ENCODE measurements at places on chromosomes 5 and 9. TPM values are rescaled to one million over a fixed set of nuclear protein-coding genes. Genes with fewer than 3 reads are reported as not detected.
A peak's percentile ranks its signal among the peaks of the same experiment; 100 is the strongest.

Gene DRD1
- 0.03 TPM for polyA plus RNA-seq

DNA sequence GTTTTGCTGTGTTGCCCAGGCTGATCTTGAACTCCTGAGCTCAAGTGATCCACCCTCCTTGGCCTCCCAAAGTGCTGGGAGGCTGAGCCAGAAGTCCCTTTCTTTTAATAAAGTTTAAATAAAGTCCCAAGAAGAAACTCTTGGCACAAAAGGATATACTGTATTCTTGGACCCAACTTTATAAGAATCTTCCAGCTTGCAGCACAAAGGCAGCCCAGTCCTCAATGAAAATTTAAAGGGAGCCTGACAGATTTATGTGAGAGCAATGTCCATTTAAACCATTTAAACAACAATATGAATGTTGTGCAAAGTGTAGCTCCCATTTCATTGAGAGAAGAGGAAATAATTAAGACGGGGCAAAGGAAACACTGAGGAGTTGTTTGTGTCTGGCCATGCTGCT is 217.0 kb downstream of the DOCK8 start:
- no peak for DNase-seq

- no peak for DNase-seq
These were observed 35.0 kb upstream of the RIC1 start for GRCh38 chr9:5593904-5594303.

Gene TLR4
- 6.8 TPM for polyA plus RNA-seq

GRCh38 chr9:84103651-84104377 is 123.2 kb downstream of the RMI1 start:
- DNase-seq, result no peak

DNA sequence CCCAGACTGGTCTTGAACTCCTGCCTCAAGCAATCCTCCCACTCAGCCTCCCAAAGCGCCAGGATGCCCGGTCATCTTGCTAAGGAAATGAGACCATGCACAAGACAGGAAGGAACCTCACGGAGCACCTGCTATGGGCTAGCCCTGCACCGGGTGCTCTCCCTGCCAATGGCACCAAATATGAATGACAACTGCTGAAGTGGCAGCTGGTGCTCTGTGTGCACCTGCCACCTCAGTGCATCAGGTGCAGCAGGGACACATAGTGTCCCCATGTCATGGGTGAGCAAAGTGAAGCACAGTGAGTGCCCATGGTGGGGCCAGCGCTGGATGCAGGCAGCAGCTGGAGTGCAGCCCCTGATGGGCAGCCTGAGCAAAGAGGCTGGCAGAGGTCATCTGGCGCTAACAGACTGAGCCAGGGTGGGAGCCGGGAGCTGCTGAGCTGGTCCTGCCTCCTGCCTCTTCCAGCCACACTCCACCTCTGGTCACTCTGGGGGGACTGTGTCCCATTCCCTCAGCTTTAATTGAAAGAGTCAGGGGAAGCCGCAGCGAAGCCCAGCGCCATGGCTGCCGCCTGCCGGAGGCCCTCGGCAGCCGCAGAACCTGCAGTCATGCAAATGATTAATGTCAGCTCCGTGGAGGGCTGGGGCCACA is 46.4 kb downstream of the BARX1 start:
- DNase-seq, result no peak

GRCh38 chr9:6123416-6123815 is 92.2 kb upstream of the IL33 start:
- no peak for DNase-seq

DNA sequence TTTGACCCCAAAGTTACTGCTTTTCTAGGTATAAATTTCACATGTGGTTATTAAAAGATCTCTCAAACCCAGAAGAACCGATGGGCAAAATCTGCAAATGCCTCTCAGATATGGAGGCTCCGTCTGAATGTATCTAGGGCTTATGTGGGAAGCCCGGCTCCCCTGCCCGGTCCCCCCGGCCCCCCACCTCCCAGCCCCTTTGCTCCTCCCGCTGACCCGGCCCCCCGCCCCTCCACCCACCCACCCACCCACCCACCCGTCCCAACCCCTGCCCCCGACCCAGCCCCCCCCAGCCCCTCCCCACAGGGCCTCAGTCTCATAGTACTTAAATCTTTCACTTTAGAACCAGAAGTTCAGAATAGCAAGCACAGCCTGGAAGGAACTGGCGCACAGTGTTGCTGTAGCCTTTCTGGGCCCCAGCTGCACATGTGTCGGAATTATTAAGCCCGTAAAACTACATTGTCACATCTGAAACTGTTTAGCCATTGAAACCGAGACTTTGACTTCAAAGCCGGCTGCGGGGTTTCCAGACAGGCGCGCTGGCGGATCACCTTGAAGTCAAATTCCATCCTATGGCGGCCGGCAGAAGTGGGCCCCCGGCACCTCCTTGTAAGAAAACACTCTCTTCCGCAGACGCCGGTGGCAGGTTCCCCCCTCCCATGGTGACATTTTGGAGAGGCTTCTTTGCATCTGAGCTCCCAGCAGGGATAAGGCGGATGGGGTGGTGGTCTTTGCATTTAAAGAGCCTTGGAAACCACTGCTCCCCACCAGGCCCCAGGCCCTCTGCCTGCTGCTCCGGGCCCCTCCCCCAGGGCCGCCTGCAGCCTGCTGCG is 12.8 kb downstream of the NKD2 start:
- no peak for DNase-seq

GRCh38 chr5:97548739-97549080 is 365.7 kb upstream of the RIOK2 start:
- DNase-seq, result no peak

DNA sequence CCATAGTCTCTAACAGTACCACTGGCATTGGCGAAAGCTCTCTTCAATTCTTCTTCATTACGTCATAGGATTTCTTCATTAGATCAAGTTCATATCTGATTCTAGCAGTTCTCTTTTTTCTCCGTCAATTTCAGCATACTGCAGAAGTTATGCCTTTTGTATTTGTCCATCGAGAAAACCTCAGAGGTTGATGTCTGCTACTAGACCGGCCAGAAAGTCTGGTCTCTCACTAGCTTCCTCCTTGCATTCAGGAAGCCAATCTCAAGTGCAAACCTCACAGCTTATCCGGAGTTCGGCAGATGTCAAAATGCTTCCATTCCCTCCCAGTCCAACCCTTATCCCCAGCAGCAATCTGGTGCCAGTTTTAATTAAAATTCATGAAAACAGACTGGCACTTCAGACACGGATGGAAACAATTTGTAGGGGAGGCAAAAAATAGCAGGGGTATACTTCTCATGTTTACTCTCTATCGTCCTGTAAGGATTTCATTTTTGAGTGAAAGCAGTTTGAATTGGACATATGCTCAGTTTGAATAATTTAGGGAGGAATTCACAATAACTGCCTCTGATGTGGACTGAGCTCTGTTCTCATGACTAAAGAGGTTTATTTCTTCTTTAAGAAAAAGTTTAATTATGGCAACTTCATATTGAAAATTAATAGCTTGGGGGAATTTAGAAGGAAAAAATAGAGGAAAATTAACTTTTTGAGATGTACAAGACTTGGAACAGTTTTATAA is 56.4 kb upstream of the TMC1 start:
- DNase-seq, result no peak

DNA sequence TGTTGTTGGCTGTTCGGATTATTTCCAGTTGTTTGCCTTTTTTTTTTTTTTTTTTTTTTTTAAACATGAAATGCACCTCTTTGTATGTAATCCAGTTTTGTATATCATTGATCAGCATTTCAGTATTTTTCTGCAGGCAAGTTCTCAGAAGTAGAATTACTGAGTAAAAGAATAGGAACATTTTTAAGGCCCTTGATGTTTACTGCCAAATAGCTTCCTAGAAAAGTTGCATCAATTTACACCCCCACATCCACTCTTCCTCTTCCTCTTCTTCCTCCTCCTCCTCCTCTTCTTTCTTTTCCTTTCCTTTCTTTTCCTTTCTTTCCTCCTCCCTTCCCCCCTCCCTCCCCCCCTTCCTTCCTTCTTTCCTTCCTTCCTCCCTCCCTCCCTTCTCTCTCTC is 69.4 kb upstream of the ENTREP1 start:
- no peak for DNase-seq

Gene KIF27
- polyA plus RNA-seq, result 22.7 TPM

Gene LOX
- polyA plus RNA-seq, result 41.6 TPM

GRCh38 chr9:100856238-100856637 is 172.3 kb upstream of the PLPPR1 start:
- DNase-seq, result no peak

DNA sequence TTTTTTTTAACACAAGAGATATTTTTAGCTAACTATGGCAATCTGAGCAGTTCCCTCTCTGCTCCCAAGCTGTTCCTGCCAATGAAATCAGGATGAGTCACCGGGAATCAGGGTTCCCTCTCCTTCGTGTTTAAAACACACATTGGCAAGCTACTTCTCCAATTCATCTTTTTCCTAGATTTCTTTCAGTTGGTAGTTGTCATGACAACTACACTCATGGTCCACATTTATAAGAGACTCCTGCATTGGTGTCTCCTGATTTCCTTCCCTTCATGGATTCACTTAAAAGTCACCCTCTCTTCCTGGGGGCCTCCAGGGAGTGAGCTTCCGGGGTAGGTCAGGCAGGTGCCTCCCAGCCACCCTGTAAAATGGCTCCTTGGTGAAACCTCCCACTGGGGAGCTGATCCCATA is 72.3 kb upstream of the NIPAL4 start:
- no peak for DNase-seq

GRCh38 chr9:81492710-81493447 is 196.5 kb downstream of the TLE1 start:
- no peak for DNase-seq

DNA sequence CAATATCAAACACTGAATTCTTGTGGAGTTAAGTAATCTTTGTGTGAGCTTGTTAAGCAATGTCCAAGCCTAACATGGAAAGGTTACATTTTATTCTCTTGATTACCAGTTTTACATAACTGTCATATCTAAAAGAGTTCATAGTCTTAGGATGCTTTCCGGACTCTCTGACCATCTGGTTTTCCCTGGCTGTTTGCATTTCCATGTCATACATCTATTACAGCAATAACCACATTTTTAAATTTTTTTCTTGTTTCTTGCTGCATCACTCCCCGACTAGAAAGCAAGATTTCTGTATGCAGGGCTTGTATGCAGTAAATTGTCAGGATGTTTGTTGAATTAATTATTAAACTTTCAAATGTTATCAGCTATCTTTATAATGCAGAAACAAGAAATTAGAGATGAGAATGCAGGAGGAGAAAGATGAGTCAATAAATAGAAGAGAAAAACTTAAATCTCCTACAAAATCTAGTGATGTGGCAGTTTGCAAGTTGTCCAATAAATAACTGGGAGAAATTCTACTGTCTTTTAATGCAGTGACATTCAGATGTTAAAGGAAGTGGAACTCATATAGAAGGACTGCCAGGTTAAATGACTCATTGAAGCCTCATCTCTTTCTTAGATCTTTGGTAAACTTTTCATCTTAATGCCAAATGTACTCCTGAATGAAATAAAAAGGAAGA is 179.6 kb upstream of the SGCD start:
- DNase-seq, result no peak

DNA sequence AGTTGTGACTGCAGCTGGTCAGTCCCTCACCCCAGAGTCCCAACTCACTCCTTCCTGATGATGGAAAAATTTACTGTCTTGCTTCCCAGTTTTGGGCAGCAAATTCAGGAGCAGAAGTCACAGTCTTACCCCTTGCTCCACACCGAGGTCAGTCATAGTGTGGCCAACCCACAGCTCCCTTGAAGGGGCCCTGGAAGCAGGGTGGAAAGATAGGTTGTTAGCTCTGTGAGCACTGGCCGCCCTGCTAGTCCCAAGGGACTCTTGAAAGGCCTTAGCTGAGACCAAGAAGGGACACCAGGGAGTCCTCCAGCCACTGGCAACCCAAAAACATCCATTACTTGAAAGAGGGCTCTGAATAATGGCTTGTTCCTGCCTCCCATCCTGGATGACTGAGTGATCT is 40.0 kb downstream of the GSN start:
- DNase-seq, result no peak

- no peak for DNase-seq
These were observed 41.5 kb downstream of the SPRY4 start for GRCh38 chr5:142283304-142283703.

- DNase-seq, result no peak
These were observed 104.2 kb upstream of the PANK3 start for GRCh38 chr5:168683247-168683926.

DNA sequence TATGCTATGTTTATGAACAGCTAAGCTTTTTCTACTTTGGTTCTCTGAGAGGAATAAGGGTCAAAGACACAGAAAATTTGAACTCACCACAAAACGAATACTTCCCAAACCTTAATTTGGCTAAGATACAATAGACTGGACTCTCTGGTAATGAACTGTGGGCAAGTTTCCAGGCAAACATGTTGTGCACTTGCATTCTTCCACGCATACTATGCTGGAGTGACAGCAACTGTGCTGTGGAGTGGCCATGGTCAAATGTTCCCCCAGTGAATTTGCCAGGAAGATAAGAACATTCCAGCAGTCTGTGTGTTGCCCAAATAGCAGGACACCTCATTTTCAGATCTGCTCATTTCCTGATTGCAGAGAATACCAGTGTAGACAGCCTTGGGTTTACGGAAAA is 275.3 kb upstream of the IL12B start:
- DNase-seq, result no peak

GRCh38 chr5:128857076-128857677 is 108.1 kb upstream of the SLC27A6 start:
- no peak for DNase-seq

GRCh38 chr9:3823842-3824475 is 298.2 kb upstream of the RFX3 start:
- DNase-seq, result no peak

GRCh38 chr5:159910207-159910842 is 6.0 kb upstream of the ADRA1B start:
- no peak for DNase-seq

Gene ANKRD31
- polyA plus RNA-seq, result 0.66 TPM

DNA sequence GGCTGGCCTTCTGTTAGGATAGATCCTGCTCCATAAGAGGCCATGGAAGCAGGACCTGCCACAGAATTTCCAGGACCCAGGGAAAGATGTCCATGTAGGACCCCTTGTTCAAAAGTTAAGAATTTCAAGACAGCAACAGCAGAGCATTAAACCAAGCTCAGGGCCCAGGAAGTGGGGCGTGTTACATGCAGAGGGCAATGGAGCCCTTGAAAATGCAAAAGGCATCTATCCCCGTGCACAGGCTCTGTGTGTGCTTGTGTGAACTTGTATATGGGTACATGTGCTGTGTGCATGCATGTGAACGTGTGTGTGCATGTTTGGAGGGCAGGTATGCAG is 14.4 kb upstream of the NKD2 start:
- no peak for DNase-seq

- DNase-seq, result peak; percentile 2
These were observed 596.0 kb downstream of the SEMA5A start for GRCh38 chr5:8949908-8950307.

DNA sequence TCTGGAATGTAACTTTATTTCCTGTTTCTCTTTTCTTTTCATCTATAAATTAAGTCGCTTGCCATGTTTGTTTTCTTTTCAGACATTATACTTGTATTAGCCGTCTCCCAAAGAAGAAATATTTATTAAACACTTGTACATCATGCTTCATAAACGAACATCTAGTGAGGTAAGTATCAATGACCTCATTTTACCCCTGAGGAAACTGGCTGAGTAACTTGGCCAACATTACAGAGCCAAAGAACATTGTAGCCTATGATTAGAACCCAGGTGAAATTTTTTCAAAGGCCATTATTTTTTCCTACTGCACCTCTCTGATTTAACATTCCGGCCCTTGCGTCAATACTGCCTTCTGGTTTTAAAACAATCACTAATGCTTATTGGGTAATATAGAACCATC is 4.2 kb downstream of the FREM1 start:
- no peak for DNase-seq

Gene LTC4S
- polyA plus RNA-seq, result 4.5 TPM
